ENCODE measurements at places on chromosomes 1 and 21. TPM values are rescaled to one million over a fixed set of nuclear protein-coding genes. Genes with fewer than 3 reads are reported as not detected.

The SHISA4 gene
- 0.36 TPM for total RNA-seq

The OR2T11 gene
- not detected for total RNA-seq

The RGSL1 gene
- total RNA-seq = not detected

The TMIGD3 gene
- not detected for total RNA-seq

The SAMD11 gene
- not detected for total RNA-seq

The RIMS3 gene
- 1.4 TPM for total RNA-seq

The SELL gene
- 33.4 TPM for total RNA-seq

The ACTN2 gene
- not detected for total RNA-seq

The TGFB2 gene
- total RNA-seq = not detected
